Activated CD4-positive, alpha-beta T cell treated with anti-CD3 and anti-CD28 coated beads, Interleukin-2, amount 10 ng/mL, durations not matched to agents 7 days and 5 days (primary cell): ENCODE measurements at places on chromosomes 6 and 20. TPM values are rescaled to one million over a fixed set of nuclear protein-coding genes. Genes with fewer than 3 reads are reported as not detected.

KIAA0408 gene
- 2.7 TPM for total RNA-seq

NKAPL gene
- 0.12 TPM for total RNA-seq

CDH4 gene
- total RNA-seq: not detected

ADA gene
- total RNA-seq: 107 TPM

TAAR6 gene
- total RNA-seq: not detected

VIP gene
- total RNA-seq: not detected

STX11 gene
- 14.5 TPM for total RNA-seq

- DNase-seq: no peak
Observed at GRCh38 chr6:46888578-46888977, 33.2 kb downstream of the ADGRF5 start.

GRCh38 chr6:163940705-163941623 lies 526.4 kb downstream of the QKI start:
- no peak for DNase-seq

- peak; percentile 34 for DNase-seq
Observed at GRCh38 chr6:152552616-152553209, 84.4 kb downstream of the SYNE1 start.

DNA sequence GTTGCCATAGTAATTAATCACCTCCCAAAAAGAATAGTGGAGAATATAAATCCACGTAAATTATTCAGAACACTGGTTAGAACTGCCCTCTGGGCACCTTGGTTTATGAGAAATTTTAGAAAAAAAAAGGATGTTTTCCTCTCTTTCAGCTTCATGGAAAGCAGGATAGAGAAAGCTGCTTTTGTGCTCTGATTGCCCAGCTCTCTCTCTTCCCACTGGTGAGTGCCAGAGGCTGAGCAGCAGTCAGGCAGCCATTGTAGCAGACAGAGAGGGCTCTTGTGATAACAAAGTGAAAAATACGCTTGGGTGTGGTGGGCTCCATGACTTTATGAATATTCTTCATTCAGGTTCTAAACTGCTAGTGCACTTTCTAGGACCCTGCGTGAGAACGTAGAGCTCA lies 26.4 kb downstream of the SLC35F1 start:
- no peak for DNase-seq

- DNase-seq: no peak
Observed at GRCh38 chr20:44137266-44137801, 49.7 kb downstream of the JPH2 start.

DNA sequence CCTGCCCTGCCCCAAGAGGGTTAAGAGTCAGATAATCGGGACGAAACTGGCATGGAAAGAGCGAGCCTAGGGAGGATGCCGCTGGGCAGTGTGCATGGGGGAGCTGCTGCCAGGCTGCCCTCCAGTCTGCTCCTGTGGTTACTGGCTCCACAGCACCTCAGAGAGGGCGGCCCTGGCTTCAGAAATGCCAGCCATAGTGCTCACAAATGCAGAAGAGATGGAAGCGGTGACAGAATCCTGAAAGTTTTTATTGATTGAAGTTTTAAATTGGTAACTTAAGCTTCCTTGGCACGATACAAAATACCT lies 57.9 kb downstream of the VAPB start:
- DNase-seq: no peak

GRCh38 chr6:150406948-150407347 lies 38.1 kb downstream of the IYD start:
- DNase-seq: no peak

DNA sequence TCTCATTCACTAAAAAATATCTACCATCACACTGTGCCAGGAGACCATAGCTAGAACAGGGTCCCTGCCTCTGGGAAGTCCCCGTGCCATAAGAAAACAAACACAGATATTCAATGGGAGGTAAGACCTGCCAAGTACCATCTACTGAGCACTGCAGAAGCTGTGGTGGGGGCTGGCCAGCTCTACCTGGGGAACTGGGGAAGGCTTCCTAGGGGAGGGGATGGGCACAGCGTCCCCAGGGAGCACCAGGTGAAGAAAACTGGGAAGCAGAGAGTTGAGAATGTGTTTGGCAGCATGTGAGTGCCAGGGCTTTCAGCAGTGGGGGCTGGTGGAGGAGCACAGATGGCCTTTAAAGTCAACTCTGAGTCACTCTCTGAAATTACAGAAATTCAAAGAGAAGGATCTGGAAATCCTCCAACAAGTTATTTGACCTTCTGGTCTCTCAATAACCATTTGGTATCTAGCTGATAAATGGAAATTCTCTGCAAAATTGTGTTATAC lies 85.2 kb downstream of the SHLD1 start:
- DNase-seq: no peak

DNA sequence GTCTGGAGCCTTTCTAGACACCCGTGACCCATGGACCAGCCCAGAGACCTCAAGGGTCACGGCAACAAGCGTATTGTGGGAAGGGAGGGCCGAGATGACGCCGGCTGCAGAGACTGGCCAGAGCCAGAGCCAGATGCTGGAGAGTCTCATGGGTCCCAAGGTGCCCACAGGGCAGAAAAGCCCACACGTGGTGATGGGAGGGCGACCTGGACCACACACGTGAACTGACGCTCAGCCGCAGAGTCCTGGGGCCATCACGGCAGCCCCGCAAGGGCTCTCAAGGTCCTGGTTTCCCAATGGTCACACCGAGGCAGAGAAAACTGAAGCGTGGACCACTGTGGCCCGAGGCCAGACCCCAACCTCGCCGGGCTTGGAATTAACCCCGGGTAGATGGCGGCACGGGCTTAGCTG lies 92.6 kb downstream of the YTHDF1 start:
- DNase-seq: no peak

- no peak for DNase-seq
Observed at GRCh38 chr6:137000825-137001224, 43.9 kb downstream of the IL20RA start.

DNA sequence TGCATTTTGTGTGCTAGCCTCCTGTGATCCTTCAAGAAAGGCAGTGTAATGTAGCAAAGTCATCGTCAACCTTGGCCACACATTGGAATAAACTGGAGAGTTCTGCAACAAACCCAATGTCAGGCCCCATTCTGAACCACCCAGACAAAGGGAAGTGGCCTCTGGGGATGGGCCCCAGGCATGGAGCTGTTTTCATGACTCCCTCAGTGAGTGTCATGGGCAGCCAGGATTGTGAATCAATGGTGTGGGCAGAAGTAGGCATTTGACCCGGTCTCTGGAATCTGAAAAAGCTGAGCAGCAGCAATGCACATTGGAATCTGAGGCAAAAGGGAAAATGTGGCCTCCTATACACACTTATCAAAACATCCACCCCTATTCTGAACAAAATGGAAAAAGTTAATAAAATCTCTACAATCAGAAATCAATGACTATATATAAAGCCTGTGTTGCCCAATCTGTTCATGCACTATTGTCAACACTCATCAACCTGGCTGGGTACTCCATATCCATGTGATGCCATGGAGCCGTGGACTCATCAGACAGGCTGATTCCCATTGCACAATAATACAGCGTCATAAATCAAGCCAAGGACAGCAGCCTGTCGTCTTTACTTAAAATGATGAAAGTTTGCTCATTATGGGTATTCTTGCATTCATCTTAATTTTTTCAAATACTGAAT lies 134.9 kb upstream of the STMND1 start:
- DNase-seq: no peak

DNA sequence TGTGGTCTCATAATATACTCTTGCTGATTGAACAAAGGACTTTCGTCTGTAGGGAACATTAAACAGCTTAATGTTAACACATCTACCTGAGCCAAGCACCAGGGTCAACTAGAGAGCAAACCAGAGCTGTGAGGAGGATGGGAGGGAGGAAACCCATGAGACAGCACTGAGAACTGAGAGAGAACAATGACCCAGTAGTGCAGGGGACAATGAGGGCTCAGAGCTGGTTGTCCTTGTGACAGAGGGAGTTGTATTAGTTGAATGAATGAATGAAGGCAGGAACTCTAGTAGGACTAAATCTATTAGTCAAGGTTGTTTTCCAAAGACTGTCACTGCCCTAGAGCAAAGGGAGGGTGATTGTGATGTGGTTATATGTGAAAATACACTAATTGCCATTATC lies 28.2 kb upstream of the GSTA4 start:
- DNase-seq: no peak

DNA sequence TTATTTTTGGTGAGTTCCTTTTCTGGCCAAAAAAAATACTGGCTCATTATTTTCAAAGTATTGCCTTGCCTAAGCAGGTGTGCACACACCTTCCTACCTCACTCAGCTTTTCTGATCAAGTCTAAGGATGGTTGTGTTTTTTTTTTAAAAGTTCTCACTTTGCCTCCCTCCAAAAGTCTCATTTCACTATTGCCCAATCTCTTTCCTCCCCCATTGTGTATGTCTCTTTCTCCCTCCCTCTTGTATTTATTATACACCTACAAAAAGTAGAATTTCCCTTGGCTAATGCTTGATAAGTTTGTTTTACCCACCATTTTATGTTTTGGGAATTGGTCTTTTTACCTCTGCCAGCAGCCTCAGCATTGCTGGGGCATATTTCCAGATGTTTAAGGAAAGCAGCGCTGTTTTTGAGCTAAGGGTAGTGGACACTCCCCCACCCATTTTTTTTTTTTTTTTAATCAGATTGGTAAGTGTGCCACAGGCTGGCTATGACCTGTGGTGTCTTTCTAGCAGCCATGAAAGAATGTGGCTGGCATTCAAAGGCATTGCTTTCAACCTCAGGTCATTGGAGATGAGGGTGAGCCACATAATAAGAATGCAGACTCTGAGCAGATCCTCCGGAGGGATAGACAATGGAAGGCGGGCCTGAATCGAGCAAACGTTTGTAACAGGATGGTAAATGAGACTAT lies 668.6 kb downstream of the UTRN start:
- DNase-seq: no peak

DNA sequence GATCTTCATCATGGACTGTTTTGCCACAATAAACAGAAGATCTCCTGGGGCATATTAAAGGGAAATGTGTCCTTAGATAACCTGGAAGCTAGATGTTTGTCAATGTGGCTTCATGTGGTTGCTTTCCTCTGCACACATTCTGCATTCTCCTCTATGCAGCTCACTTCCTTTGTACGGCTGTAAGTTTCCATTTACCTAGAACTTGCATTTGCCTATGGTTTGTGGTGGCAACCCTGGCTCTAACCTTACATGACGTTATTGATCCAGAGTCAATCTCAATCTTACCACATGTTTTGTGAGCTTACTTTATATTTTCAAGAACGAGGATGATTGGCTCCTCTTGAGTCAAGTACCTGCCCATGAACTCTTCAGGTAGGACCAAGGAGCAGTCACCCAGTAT lies 863.1 kb downstream of the MAFB start:
- no peak for DNase-seq

- DNase-seq: peak; percentile 51
Observed at GRCh38 chr20:3077618-3078134, 6.3 kb downstream of the OXT start.

GRCh38 chr6:11198663-11199603 lies 33.5 kb downstream of the NEDD9 start:
- DNase-seq: peak; percentile 80

GRCh38 chr6:156880913-156881312 lies 103.7 kb downstream of the ARID1B start:
- DNase-seq: no peak

DNA sequence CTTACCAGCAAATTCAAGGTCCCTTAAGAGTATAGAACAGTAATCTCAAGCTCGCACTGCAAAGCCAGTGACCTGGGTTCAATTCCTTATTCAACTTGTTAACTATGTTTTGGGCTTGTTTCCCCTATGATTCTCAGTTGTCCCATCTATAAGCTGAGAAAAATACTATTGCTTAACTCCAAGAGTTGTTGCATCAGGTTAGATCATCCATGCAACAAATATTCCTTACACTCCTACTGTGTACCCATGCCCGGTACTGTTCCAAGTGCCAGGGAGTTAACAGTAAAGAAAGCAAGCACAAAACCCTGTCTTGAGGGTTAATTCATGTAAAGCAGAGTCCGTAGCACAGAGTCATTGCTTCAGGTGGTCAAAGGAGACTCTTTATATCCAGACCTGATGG lies 247.3 kb downstream of the MAFB start:
- no peak for DNase-seq

GRCh38 chr20:48735112-48735511 lies 92.7 kb downstream of the PREX1 start:
- DNase-seq: no peak

DNA sequence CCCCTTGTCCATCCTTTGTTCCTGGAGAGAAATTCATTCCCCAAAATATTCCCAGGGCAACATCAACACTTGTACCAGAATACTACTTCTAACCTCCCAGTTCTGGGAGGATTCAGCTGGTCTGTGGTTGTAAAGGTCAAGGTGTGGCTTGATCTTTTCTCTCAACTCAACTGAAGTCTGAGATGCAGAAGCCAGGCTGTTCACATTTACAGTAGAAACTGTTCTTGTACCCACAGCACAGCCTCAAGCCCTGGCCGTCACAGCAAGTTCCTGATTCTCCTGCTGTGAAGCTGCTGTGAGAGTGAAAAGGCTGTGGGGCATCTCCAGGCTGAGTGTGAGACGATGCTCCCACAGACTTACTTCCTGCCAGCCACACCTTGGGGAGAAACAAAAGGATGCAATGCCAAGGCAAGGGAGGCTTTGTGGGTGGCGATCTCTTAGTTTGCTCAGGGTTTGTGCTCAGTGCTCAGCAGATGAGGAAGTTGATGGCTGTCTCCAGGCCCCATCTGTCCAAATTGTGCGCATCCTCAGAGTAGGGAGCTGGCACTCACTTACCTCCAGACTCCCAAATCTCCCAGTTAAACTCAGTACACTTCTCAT lies 143.9 kb upstream of the FOXA2 start:
- DNase-seq: no peak
